Midbrain (tissue), 1 donor: ENCODE measurements at places on chromosomes 1 and 21.

- no peak for DNase-seq
Measured at GRCh38 chr1:27884006-27884954, 11.9 kb downstream of the THEMIS2 start.

- no peak for DNase-seq
Measured at GRCh38 chr1:241336335-241336734, 20.7 kb downstream of the RGS7 start.

DNA sequence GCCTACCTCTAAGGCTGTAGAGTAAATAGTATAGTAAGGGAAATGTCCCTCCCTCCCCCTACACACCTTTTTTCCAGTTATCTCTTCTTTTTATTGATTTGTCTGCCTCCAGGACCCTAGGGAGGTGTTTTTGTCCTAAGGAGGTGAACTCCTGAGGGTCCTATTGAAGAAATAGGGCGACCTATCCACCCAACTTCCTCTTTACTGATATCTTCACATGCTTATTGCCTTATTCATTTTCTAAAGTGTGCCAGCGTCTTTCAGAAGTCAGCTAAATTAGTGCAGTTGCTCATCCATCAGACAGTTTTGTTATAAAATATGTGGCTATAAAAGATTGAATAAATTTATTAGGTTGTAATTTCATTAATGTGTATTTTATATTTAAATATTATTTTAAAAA lies 5.9 kb downstream of the BACH1 start:
- no peak for DNase-seq

DNA sequence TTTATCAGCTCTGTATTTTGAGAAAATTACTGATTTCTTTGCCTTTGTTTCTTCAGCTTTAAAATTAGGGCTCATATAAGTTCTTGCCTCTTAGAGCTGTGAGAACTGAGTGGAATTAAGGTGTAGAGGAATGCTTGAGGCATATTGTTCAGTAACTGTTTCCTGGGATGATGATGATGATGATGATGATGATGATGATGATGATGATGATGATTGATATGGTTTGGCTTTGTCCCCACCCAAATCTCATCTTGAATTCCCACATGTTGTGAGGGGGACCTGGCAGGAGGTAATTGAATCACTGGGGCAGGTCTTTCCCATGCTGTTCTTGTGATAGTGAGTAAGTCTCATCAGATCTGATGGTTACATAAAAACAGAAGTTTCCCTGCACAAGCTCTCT lies 118.7 kb downstream of the CHRM3 start:
- no peak for DNase-seq

- DNase-seq, result no peak
Measured at GRCh38 chr1:219247441-219247840, 73.8 kb downstream of the LYPLAL1 start.

GRCh38 chr1:17309426-17310067 lies 1.6 kb downstream of the PADI4 start:
- no peak for DNase-seq

DNA sequence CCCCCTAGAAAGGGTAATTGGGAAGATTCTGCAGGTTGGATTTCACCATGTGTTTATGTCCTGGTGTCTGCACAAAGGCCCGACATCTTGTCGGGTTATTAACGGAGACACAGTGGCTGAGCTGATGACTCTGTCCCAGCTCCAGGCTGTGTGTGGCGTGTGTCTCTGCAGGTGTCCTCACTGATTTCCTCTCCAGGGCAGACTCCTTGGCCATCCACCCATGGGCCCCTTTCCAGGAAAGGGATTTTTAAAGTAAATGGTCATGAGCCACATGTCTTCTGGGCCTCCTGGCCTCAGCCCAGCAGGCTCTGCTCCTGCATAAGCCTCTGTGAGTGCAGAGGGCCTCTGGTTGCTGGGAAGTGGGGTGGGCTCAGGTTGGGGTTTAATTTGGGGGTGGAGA lies 418.7 kb upstream of the VAMP3 start:
- DNase-seq, result no peak

DNA sequence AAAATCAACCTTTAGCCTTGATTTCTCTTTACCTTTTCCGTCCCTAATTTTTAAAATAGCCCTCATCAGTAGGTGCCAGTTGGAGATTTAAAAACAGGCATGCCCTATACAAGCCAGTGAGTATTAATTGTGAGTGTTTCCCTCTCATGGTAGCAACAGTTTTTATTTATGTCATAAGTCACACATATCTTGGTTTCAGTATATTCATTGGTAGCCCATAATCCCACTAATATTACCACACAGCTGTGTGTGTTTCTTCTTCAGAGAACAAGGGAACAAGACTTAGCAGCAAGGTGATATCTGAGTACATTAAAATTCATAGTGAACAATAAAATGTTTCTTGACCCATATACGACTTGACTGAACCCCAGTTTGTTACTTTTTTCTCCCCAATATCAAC lies 68.6 kb upstream of the HSPA13 start:
- DNase-seq, result no peak

DNA sequence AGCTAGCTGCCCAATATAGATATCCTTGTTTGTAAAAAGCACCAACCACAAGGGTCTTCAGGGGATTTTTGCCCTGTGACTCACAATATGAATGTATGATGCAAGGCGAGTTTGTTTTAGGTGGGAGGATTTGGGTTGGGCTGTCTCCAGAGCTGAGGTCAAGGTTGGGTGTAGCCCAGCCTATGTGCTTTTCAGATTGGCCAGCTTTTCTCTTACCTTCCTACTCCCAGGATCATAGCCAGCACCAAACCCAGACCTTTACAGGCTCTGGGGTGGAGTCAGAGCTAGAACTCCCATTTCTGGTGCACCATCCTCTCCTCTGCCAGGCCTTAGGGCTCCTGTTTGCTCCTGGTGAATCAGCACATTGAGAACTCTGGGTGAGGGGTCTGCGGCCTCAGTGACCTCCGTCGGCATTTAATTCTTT lies 55.6 kb upstream of the GCLM start:
- no peak for DNase-seq

GRCh38 chr1:109769330-109770078 lies 5.8 kb upstream of the EPS8L3 start:
- DNase-seq, result no peak

DNA sequence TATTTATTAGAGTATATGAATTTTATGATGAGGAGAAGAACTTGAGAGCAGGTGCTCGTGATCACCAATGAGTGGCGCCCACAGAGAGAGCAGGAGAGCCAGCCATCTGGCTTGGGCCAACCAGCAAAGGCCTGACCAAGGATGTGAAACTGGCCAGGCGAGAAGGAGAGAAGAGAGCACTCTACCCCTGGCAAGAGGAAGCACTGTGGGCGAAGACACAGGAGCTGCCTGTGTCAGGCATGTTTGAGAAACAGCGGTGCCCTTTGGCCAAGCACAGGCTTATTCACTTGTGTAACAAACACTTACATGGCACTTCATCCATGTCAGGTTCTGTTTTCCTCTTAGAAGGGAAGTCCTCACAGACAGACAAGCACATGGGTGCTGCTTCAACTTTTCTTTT lies 4.2 kb upstream of the SIPA1L2 start:
- peak; percentile 22 for DNase-seq
